ENCODE measurements at places on chromosomes 1 and 21.

- DNase-seq, result no peak
Observed at GRCh38 chr1:103197216-103197615, 88.9 kb upstream of the COL11A1 start.

DNA sequence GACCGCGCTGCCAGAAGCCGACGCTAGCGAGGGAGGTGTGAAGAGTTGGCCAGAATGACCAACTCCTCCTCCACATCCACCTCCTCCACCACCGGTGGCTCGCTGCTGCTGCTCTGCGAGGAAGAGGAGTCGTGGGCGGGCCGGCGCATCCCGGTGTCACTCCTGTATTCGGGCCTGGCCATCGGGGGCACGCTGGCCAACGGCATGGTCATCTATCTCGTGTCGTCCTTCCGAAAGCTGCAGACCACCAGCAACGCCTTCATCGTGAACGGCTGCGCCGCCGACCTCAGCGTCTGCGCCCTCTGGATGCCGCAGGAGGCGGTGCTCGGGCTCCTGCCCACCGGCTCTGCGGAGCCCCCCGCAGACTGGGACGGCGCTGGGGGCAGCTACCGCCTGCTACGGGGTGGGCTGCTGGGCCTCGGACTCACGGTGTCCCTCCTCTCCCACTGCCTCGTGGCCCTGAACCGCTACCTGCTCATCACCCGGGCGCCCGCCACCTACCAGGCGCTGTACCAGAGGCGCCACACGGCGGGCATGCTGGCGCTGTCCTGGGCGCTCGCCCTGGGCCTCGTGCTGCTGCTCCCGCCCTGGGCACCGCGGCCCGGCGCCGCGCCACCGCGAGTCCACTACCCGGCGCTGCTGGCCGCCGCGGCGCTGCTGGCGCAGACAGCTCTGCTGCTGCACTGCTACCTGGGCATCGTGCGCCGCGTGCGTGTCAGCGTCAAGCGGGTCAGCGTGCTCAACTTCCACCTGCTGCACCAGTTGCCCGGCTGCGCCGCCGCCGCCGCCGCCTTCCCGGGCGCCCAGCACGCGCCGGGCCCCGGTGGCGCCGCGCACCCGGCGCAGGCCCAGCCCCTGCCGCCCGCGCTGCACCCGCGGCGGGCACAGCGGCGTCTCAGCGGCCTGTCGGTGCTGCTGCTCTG lies 1.2 kb downstream of the GPR88 start:
- no peak for DNase-seq

DNA sequence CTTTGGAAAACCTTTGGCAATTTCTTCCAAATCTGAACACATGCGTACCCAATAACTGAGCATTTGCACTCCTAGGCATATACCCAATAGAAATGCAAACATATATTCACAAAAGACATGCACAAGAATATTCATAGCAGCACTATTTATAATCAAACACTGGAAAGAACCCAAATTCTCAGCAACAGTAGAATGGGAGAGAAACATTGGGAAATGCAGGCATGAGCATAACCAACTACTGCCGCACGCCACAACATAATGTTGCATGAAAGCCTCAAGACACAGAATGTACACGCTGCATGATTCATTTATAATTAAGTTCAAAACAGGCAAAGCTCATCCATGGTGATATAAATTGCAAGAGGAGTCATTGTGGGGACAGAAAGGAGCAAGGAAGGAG lies 69.5 kb upstream of the FBXO28 start:
- no peak for DNase-seq

GRCh38 chr1:206903687-206904086 lies 6.4 kb downstream of the IL24 start:
- DNase-seq, result no peak

GRCh38 chr1:53573931-53574330 lies 114.7 kb downstream of the DMRTB1 start:
- DNase-seq, result no peak

DNA sequence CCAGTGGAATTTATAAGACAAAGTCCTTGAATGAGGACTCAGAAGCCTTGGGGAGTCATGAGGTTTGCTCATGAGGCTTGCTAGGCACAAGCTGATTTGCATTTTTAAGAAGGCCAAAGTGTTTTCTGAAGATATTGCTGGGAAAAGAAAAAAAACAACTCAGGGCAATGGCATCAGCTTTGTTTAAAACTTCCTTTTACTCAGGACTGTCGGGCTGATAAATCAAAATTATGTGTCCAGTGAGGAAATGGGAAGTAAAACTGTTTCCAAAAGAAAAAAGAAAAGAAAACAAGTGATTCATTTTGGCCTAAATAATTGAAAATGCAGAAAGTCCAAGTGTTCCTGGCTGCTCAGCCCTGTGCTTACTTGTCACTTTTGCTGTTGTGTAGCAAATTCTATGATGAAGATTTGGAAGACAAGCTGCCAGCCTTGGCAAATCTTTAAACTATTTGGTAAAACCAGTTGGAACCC lies 282.4 kb downstream of the HLX start:
- no peak for DNase-seq

DNA sequence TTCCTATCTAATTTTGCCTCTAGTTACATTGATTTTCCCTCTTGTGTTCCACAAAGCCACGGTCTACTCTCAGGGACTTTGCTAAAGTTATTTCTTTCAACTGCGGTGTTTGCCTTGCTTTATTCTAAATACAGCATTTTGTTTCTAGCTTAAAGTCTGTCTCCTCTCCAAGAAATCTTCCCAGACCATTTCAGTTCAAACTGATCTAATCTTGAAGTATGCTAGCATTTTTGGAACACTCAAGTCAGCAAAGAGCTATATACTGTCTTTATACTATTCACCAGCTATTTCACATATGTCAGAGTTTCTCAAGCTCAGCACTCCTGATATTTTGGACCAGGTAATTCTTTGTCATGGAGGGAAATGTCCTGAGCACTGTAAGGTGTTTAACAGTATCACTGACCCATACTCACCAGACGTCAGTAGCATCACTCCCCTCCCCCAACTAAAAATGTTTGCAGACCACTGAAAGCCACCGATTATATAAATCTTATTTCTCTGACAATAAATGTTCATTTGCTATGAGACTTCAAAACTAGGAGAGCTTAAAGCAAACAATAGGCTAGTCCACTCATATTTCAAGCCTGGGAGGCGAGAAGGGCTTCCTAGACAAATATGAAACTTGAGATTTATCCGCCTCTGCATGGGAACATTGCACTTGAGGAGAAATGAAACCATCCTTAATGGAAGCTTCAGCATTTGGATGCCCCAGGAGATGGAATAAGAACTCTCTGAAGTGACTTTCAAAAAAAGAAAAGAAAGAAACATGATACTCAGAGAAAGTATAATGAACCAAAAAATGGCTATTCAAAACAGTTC lies 81.1 kb downstream of the KIAA0319L start:
- no peak for DNase-seq

DNA sequence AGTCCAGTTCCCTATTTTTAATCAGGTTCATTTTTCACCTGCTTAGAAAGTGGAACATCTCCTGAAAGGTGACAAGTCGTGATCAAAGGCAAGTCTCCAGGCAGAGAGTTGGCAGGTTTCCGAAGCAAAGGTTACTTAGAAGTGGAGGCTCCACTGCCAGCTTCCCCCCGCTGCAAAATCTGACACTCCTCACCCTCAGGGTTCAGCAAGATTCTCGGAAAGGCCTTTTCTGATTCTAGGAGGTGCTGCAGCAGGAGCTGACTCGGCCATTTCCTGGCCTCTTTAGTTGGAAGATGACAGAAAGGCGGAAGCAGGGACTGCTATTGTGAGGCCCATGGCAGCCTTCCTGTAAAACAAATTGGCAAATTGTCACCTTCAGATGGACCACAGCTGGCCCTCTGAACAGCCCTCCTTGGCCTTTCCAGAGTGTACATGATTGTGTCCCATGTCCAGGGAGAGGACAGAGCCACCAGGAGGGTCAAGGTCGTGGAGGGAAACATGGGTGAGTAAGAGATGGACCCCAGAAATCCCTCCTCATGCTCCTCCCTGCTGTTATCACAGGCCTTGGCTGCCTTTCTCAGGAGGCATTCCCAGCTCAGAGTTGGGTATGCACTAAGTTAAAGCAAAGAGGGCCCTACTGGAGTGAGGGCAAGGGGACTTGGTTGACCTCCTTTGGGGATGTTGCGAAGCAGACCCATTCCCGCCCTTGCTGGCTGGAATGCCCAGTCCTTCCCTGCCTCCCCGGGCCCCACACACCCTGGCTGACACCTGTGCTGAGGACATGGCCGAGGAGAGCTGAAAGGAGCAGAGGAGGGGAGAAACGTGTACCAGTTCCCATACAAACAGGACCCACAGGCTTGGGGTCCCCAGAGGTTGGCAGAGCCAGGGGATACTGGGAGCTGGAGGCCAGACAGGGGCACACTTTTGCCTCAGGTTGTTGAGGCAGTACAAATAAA lies 115.5 kb upstream of the IRF2BP2 start:
- DNase-seq, result peak; percentile 25

- DNase-seq, result no peak
Observed at GRCh38 chr1:8497210-8497819, 179.4 kb downstream of the SLC45A1 start.

- DNase-seq, result no peak
Observed at GRCh38 chr1:241926141-241926540, 31.4 kb upstream of the BECN2 start.

DNA sequence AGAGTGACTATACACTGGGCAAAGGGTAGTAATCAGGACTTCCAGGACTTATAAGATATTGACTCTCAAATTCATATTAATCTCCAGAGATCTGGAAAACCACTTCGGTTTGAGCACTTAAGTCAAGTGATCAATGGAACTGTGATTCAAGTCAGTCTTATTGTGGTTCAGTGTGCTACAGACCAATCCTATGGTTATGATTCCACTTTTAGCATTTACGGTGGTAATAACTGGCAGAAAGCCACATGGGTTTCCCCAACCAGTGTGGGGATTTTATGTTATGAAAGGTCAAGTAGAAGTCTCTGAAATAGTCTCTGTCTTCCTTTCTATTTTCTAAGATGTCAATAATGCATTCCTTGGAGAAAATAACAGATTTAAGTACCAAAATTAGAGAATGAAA lies 151.3 kb upstream of the NEGR1 start:
- no peak for DNase-seq

GRCh38 chr1:103517380-103518047 lies 8.0 kb upstream of the RNPC3 start:
- DNase-seq, result no peak

DNA sequence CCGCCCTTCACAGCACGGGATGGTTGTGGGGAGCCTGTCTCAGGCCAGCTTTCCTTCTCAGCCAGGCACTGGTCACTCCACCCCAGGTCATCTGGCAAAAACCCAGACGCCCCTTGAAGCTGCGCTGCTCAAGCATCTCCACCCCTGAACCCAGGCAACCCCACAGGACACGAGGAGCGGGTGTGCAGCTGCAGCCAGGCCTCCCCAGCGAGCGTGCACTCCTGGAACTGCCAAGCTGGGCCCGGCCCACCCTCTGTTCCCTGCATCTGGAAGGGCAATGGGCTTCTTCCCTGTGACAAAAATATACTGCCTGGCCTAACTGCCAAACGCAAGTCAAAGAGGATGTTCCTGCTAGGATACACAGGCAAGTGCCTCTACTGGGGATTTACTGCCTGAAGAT lies 39.7 kb downstream of the SLC66A1 start:
- no peak for DNase-seq

DNA sequence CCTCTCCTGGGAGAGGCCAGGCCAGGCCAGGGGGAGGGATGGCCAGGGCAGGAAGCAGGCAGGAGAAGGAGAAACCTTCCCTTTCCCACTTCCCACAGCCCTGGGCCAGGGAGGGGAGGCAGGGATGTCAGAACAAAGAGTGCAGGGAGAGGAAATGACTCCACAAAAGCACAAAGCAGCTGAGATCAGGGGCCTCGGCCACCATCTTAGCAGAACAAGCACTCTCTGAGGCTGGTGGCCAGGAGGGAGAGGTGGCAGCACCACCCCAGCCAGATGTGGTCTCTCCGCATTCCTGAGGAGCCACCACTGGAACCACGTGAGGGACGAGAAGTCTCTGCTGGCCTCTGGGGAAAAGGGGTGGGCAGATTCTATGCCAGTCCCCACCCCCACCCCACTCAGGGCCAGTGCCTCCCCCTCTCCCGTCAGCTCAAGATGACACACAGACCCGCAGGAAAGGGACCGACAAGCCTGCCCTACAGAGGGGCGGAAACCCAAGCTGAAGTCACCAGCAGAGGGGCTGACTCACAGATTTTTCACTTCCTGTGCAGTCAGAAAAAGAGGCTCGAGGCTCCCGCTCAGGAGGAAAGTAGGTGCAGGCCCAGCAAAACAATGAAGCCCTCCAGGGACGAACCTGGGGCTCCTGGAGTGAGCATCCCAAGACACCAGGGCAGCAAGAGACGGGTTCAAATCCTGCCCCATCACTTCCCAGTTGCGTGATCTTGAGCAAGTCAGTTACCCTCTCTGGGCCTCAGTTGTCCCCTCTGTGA lies 24.1 kb upstream of the ALDH4A1 start:
- no peak for DNase-seq

DNA sequence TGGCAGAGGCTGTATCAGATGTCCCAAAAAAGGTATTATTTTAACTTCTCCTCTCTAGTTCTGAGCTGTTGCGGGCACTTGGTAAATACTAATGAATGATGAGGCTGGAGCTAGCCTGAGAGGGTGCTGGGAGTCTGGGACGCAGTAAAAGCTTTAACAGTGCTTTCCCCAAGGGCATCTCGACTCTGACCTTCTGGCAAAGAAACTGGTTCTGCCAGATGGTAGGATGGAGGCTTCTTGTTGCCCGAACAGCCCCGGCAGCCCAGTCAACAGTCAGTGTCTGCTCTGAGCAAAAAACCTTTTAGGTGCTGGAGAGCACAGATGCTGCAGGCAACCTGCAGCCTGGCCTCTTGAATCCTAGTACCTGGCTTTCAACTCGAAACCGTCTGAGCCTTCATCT lies 2.5 kb upstream of the PNRC2 start:
- DNase-seq, result no peak

DNA sequence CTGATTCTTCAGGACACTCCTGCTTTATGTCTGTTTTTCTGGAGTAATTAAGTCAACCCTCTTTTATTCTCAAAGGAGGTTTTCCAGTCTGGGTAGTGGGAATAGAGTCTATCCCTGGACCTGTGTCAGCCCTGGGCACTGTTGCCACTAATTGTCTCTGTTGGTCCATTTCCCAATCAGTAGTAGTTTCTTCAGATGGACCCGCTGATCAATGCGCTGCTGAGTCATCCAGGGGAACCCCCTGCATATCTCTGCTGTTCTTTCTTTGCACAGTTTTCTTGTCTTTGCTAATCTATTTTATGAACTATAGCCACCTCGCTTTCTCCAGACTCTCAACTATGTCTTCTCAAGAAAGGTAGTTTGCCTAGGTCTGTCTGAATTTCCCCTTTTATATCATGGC lies 82.5 kb downstream of the TNNI3K start:
- DNase-seq, result no peak

- no peak for DNase-seq
Observed at GRCh38 chr1:97366984-97367383, 553.9 kb downstream of the DPYD start.

GRCh38 chr1:186722711-186723309 lies 42.6 kb upstream of the PTGS2 start:
- DNase-seq, result no peak

DNA sequence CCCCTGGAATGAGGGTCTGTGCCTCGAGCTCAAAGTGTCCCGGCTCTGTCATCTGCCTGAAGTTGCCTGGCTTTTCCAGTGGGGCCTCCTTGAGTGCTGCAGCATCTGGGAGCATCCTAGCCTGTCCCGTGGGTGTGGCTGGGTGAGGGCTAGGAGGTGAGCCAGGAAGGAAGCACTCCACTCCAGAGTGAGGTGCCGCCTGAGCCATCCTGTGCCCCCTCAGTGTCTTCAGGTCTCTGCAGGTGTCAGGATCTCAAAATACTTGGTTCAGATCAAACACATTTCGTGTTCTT lies 11.5 kb downstream of the IBA57 start:
- no peak for DNase-seq

GRCh38 chr1:155207806-155208540 lies at the start of gene THBS3:
Gene THBS3 (minus strand): TSS chr1:155207897. CDS start chr1:155207876, 21 bp downstream.
- DNase-seq, result no peak

GRCh38 chr1:226761322-226761721 lies 22.2 kb upstream of the ITPKB start:
- no peak for DNase-seq

Data from NCI-H2081 treated with DMSO at 0.1 percent for 48 hours (cell line).